ENCODE measurements at places on chromosomes 16 and 17. TPM values are rescaled to one million over a fixed set of nuclear protein-coding genes. Genes with fewer than 3 reads are reported as not detected.

DNA sequence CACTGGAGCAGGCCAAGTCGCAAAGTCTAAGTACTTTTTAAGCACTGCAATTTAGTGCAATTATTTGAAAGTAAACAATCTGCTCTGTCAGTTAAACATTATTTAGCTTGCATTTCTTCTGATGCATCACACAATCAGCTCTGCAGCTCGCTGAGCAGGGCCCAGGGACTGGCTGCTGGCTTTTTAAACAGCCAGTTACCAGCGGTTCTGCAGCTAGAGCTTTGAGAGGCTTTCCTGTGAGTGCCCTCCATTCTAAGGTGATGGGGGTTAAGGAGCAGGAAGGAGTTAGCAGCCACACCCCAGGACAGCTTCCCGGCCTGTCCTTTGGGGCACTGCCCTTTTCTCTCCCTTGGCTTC is 154.3 kb downstream of the SALL1 start:
- DNase-seq = no peak

DNA sequence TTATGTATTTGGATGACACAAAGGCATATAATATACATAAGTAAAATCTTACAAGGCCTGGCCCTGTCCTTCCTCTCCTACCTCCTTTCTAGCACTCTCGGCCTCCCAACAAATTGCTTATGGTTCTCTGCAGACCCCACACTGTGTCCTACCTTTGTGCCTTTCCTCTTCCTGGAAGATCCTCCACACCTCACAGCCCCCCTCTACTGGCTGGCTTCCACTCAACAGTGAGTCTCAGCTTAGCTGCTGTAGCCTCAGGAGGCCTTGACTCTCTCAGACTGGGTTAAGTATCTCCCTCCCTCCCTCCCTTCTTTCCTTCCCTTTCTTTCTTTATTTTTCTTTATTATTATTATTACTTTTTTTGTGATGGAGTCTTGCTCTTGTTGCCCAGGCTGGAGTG is 8.3 kb upstream of the SLC52A1 start:
- no peak for DNase-seq

GRCh38 chr17:77615703-77616253 is 342.7 kb upstream of the TNRC6C start:
- DNase-seq = no peak

SLC13A2 gene
- total RNA-seq = not detected

PLLP gene
- total RNA-seq = 2.5 TPM

BRICD5 gene
- 10.1 TPM for total RNA-seq
